Stimulated activated CD8-positive, alpha-beta memory T cell treated with anti-CD3 and anti-CD28 coated beads, Interleukin-12 subunit alpha, Interleukin-12 subunit beta, amount 100 ng/mL, for 1 hour (primary cell): ENCODE measurements at places on chromosomes 6 and 20.
A peak's percentile ranks its signal among the peaks of the same experiment; 100 is the strongest.

- no peak for DNase-seq
These were observed 3.7 kb upstream of the HEBP2 start for GRCh38 chr6:138400326-138400725.

DNA sequence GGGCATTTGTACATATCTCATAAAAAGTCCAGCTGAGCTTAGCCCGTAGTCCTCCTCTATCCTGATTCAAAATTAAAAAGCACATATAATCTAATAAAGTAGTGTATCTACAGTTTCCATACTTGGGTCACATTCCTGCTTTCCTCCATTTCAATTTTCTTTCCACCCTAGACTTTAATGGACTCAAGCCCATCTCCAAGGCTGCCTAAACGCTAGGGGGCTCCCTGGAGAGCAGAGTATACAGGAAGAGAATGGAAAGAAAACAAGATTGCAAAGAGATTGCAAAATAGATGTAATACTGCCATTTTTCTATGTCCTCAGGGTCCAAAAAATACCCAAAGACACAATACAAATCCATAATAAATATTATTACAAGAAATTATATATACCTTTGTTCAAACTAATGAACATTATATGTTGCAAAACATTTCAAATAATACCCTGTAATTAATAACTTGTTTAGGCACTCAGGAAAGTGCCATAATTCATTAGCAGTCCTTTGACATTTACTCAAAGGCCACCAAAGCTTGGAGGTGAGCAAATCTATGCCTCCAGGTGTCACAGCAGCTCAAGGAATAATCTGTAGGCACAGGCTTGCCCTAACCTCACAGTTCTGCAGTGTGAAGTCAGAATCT is 2.4 kb upstream of the MCM3 start:
- DNase-seq: peak; percentile 29

GRCh38 chr6:43060034-43060754 is 763 bp downstream of the KLC4 start:
- DNase-seq: no peak

DNA sequence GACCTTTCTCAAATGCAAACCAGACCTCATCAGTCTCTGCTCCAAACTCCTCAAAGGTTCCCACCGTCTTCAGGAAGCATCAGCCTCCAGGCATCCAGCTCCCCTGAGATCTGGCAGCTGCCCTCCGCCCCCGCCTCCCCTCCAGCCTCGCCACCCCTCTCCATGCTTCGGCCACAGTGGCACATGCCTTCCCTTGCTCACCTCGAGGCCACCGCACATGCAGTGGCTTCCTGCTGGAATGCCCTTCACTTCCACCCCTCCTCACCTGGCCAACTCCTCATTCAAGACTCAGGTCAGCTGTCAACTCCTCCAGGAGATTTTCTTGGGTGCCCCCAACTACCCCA is 13.4 kb downstream of the KIAA1755 start:
- no peak for DNase-seq

- DNase-seq: no peak
These were observed 92.1 kb downstream of the ISM1 start for GRCh38 chr20:13313201-13313600.

- DNase-seq: no peak
These were observed 66.9 kb downstream of the GMPR start for GRCh38 chr6:16305246-16305725.
